NCI-H774 (cell line): ENCODE measurements at places on chromosomes 3 and 15.

DNA sequence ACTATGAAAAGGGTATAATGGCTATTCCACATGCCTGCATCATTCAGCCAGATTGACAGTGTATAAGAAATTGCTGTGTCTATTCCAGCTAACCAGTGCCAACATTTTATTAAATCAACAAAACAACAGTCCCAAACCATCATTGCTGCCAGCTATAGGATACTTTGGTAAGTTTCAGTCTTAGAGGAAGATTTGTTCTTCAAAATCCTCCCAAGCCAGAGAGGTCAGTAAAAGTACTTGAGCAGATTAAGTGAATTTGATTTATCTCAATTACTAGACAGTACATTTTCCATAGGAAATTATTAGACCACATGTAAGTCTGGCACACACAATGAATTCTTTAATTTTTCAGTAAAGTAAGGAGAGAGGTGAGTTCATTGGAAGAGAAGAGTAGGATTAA is 50.7 kb downstream of the TFG start:
- DNase-seq: no peak

DNA sequence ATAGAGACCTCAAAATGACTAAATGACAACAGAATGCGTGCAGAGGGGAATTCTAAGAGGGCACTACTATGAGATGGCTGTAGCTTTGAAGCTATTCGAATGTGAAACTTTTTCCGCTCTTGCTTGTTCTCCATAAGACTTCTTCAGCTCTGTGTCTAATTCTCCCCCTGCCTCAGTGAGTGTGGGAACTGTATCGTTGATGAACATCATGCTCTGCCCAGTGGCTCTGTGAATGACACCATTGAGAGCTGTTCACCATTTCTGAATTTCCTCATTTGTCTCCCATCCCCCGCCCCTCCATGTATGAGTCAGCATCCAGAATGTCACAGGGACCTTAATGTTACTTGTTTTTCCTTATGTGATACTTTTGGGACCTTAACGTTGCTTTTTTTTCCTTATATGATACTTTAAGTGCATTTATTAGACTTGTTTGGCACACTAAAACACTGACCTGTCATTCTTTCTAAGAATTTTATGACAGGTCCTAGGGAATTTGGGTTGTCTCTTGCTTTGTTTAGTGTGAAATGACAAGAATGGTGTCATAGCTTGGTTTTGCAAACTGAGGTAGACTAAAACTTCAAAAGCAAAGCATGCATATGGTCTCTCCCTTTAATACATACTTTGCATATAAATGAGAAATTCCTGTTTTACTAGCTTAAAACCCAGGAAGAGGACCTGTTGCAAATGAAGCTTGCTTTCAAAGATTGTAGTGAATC is 99.6 kb downstream of the FNDC3B start:
- peak; percentile 7 for DNase-seq

DNA sequence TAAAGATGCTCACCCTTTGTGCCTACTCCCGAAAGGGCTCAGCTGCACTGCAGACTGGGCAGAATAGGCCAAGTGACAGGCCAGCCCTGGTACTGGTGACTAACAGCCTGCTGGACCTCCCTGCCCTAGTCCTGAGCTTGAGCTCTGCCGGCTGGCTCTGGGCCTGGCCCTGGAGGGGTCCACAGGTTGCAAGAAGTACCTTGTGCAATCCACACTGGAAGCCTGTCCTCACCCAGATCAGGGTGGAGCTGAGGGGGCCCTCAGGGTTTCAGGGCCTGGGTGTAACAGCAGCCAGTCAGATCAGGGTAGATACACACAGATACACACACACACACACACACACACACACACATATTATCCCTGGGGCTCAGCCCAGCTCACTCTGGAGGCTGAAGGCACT is 27.3 kb upstream of the PLA2G4D start:
- no peak for DNase-seq

DNA sequence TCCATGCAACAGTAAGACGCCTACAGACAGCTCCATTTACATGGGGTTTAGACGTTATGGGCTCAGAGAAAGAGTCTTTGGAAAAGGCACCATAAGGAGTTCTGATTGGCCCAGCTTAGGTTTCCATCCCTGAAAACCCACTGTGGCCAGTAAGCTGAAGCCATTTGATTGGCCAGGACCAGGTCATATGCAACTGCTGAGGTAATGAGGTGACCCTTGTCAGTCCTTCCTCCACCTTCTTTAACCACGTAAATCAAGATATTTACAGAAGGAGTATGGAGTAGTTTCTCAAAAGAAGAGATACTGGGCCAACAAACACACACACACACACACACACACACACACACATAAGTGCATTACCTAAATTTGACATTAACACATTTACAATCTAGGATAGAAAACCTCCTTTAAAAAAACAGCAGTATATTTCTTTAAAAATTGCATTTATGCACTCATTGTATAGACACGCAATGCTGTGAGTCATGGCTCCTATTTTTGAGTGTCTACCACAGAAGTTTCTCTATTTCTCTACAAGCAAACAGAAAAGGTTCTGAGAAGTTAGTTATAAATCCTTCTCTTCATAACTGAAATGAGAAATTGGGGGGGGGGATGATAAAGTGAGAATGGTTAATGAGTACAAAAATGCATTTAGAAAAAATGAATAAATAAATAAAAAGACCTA is 16.3 kb upstream of the MB21D2 start:
- DNase-seq: no peak

DNA sequence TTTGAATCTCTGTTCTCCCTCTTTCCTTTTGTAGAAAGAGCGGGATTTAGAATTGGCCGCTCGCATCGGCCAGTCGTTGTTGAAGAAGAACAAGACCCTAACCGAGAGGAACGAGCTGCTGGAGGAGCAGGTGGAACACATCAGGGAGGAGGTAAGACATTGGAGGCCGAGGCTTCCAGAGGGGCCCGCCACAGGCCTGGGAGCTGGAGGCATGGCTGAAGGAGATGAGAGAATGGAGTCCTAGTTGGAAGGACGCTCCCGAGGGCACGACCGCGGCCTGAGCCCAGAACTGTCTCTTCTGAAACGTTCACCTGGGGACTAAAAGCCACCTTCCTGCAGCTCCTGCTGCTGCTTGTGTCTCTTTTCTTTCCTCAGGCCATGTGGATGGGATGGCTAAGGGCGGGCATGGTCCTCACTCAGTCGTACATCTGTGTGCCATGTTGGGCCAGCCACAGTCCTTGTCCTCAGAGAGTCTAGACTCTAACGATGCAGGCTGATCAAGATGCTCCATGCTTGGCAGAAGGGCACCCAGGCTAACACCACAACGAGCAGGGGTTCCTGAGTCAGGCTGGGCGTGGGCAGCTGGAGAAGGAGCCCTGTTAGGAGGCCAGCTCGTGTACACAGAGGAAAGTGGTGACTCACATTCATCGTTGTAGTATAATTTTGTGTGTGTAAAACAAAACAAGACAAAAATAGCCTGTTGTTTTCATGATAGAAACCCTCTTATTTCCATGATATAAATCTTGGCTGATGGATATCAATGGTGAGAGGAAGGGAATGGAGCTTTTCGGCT is 81.1 kb downstream of the CCK start:
- DNase-seq: no peak

- peak; percentile 5 for DNase-seq
Measured at GRCh38 chr15:43204016-43204901, 16.6 kb downstream of the EPB42 start.

- no peak for DNase-seq
Measured at GRCh38 chr3:536417-536813, 339.9 kb downstream of the CHL1 start.

GRCh38 chr3:64318668-64319271 is 93.5 kb upstream of the PRICKLE2 start:
- DNase-seq: no peak

DNA sequence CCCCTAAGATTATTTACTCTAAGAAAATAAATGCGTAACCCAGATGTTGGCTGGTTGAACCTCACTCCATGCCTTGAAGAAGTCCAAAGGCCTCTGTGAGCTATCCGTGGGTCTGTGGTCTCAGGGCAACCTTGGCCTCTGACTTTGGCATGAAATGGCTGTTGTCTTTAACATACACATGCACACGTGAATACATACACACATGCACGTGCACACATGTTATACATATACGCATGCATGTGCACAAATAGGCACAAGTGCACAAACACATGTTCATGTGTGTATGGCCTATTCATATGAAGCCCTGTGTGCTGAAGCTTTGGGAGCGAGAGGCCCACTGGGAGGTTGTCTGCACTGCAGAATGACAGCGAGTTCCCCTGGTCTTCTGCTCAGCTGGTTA is 50.8 kb downstream of the KLF15 start:
- DNase-seq: no peak

GRCh38 chr15:35911052-35911777 is 365.2 kb upstream of the DPH6 start:
- DNase-seq: no peak

GRCh38 chr15:70558406-70559264 is 204.7 kb downstream of the UACA start:
- DNase-seq: no peak
